GM23248 (cell line): ENCODE measurements at places on chromosomes 4 and X.

DNA sequence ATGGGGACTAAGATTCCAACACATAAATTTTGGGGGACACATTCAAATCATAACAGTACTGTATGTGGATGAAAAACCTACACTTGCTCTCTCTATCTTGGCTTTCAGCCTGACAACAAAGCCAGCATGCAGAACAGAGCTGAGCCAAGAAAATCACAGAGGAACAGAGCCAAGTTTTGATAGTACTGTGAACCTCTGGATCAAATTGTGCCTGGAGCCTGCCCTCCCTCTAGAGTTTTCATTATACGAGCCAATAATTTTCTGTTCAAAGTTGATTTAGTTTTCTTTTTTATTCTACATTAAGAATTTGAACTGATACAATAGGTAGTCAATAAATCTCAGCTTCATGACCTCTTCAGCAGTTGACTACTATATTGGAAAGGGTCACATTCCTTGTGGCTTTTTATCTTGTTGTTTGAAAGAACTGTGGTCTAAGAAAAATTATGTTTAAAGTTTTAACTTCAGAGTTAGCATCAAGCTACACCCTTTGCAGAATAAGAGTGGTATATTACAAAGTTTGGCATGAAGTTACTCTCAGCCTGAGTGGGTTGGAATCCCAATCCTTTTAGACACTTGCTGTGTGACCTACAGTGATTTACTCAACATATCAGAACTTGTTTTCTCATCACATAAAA is 31.1 kb downstream of the GRID2 start:
- no peak for DNase-seq

DNA sequence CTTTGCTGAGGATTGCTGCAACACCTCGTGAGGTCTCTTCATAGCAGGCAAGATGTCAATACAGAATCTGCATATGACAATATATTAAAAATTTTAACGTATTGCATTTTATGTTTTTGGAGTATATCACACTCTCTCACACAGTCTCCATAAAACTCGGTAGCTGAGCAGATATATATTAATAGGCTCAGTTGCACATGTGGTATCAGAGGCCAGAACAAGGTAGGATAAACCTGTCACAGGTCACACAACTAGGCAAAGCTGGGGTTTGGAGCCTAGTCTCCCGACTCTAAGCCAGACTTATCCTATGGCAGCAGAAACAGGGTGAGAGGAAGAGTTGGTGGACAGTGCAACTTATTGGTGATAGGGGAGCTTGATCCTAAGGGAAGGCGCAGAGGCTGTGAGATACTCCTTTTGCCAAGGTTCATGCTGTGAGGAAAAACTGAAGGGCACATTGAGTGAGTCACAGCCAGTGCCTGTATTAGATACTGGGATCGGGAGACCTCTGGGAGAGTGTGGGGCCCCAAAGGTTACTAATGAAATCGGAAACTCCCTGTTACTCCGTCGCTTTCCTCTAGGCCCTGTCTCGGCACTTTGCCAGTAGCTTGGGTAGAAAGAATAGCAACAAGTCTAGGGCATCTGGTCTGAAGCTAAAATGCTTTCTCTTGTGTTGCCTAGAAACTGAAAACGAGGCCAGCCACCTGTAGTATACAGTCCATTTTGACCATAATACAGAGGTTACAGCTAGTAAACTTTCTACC is 195.7 kb downstream of the ARHGAP10 start:
- DNase-seq: no peak

DNA sequence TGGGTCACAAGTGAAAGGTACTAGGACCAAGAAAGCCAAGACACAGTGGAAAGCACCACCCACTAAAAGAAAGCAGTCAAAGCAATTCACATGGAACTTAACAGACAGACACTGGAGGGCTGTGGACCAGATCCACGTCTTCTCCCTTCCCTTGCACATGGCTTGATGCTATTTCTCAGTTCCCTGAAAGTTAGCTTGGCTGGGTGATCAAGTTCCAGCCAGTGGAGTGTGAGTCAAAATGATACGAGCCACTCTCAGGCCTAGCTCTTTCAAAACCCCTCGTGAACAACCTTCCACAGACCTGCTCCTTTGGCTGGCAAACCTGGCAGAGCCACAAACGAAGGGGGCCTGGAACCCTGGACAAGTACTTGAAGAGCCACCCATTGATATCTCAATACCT is 52.0 kb downstream of the RELL1 start:
- no peak for DNase-seq

GRCh38 chrX:136260776-136261175 is 9.6 kb upstream of the MAP7D3 start:
- peak; percentile 82 for DNase-seq

- no peak for DNase-seq
Measured at GRCh38 chr4:146232131-146232722, 17.9 kb downstream of the REELD1 start.
